ENCODE measurements at places on chromosomes 4 and X. TPM values are rescaled to one million over a fixed set of nuclear protein-coding genes. Genes with fewer than 3 reads are reported as not detected.

GRCh38 chr4:46977245-46977644 lies 16.1 kb downstream of the GABRA4 start:
- H3K36me3 ChIP-seq: no peaks in the 10 kb centered on the region
- H3K27me3 ChIP-seq: no peaks in the 10 kb centered on the region
- H3K4me1 ChIP-seq: no peaks in the 10 kb centered on the region
- no peak for DNase-seq
- H3K27ac ChIP-seq: no peak overlapping the region

DNA sequence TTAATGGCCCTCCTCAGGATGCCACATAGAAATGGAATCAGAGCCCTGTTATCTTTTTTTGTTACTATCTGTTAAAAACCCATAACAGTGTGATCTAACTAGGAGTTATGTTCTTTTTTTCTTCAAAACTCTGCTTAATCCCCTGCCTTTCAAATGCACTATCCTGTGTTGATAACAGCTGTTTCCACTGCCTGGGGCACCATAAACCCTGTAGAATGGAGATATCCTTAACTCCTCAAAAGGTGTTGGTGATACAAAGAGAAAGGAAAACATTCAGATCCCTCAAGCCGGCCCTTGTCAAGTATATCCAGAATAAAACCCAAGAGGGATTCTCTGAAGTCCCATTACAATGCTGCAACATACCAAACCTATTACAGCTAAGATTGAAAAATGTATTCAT lies 108.6 kb downstream of the ACTRT1 start:
- 0 out of 2 replicates have a peak, but pooled peaks cover 5% of the 10 kb centered on the region for H3K4me1 ChIP-seq
- DNase-seq: no peak
- H3K27me3 ChIP-seq: no peaks in the 10 kb centered on the region
- H3K36me3 ChIP-seq: no peaks in the 10 kb centered on the region
- H3K4me3 ChIP-seq: no peak overlapping the region

DNA sequence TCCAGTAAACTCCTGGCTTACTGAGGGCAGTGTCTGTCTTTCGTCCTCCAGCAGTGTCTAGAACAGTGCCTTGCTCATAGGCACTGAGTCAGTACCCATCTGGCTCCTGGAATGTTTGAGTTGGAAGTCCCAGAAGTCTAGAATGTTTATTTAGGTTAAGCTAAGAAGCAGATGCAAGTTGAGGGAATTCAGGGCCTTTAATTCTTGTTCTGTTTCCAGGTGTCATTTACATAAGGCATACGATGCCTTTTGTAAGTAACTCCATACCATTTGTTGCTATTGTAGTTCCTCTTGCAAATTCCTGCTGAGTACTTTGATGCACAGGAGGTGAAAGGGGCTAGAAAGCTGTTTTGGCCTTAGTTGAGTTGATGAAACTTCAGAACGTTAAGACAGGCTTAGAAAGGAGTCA lies 22.2 kb downstream of the ARHGAP10 start:
- H3K27me3 ChIP-seq: no peaks in the 10 kb centered on the region
- H3K27ac ChIP-seq: no peak overlapping the region
- H3K36me3 ChIP-seq: no peaks in the 10 kb centered on the region
- no peak for DNase-seq
- no peaks in the 10 kb centered on the region for H3K4me1 ChIP-seq

DNA sequence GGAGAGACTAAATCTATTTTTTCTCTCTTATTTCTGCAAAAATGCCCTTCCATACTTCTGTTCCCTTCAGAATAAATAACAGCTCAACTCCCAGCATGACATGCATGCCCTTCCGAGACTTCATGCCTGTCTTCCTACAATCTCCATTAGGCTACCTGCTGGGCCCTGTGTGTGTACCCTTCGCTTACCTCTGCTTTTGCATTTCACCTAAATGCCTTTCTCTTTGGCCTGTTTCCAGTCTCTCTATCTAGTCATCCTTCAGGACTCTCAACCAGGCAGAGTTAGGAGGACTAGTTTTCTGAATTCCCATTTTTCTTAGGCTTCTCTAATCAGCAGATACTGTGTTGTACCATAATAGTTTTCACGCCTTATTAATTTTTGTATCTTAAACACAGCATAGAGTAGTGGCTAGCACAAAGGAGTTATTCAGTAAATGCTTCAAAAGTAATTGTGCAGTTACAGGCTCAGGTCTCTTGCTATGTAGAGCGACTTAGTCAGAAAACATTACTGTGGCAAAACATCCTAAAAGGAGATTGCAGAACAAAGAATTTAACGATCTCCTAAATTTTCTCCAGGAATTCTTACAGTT lies 20.5 kb downstream of the SEPTIN11 start:
- DNase-seq: no peak
- H3K27me3 ChIP-seq: no peaks in the 10 kb centered on the region
- no peaks in the 10 kb centered on the region for H3K4me1 ChIP-seq
- no peak overlapping the region for H3K27ac ChIP-seq

- no peak for DNase-seq
- no peak overlapping the region for H3K4me3 ChIP-seq
- H3K27ac ChIP-seq: no peak overlapping the region
- no peaks in the 10 kb centered on the region for H3K36me3 ChIP-seq
- no peaks in the 10 kb centered on the region for H3K27me3 ChIP-seq
Measured at GRCh38 chr4:7507381-7507780, 72.7 kb upstream of the PSAPL1 start.

DNA sequence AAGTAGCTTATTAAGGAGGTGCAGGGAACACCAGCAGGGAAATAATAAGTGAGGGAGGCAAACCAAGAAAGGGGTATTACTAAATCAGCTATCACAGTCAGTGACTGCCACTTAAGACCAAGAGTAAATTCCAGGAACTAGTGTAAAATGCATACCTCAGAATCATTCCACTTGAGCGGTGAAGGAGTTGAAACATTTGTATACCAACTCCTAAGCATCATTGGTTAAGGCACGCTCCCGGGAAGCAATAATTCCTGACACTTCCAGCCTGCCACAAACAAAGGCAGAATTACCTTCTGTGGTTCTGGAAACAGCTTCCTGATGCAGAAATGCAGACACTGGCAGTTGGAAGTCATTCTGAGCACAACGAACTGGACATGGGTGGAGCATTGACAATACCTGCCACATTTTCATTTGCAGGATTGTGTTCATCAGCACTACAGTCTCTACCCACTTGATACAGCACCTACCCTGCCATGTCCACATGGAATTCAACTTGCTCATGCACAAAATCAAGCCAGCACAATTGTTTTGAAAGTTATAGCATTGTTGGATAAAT lies 82.1 kb downstream of the PPP1R2C start:
- H3K4me1 ChIP-seq: no peaks in the 10 kb centered on the region
- no peak for DNase-seq
- H3K4me3 ChIP-seq: no peak overlapping the region
- H3K27ac ChIP-seq: no peak overlapping the region

DNA sequence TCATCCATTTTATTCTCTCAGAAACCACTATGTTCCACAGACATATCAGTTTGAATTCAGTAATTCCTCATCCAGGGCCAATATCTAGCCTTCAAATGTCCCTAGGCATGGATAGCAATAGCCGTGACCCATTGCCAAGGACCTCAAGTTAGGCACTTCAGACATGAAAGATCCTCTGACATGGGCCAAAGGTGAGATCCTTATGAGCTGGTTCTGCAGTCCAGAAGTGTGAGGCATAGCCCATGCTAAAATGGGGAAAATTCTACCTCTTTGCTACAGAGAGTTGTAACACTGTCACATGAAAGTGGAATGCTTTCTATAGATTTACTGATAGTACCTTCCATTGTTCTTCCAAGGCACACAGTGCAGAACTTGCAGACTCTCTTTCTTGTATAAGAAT lies 349.7 kb upstream of the GALNT7 start:
- no peak overlapping the region for H3K27ac ChIP-seq
- H3K27me3 ChIP-seq: no peaks in the 10 kb centered on the region
- H3K4me3 ChIP-seq: no peak overlapping the region
- H3K36me3 ChIP-seq: no peaks in the 10 kb centered on the region
- no peak for DNase-seq

GRCh38 chr4:24927049-24927448 lies 14.2 kb upstream of the CCDC149 start:
- no peaks in the 10 kb centered on the region for H3K27me3 ChIP-seq
- no peak overlapping the region for H3K4me3 ChIP-seq

GRCh38 chr4:3875466-3875865 lies 109.3 kb downstream of the ADRA2C start:
- no peaks in the 10 kb centered on the region for H3K36me3 ChIP-seq
- no peak overlapping the region for H3K27ac ChIP-seq
- H3K4me1 ChIP-seq: no peaks in the 10 kb centered on the region
- peaks cover 50% of the 10 kb centered on the region for H3K27me3 ChIP-seq
- no peak overlapping the region for H3K4me3 ChIP-seq

DNA sequence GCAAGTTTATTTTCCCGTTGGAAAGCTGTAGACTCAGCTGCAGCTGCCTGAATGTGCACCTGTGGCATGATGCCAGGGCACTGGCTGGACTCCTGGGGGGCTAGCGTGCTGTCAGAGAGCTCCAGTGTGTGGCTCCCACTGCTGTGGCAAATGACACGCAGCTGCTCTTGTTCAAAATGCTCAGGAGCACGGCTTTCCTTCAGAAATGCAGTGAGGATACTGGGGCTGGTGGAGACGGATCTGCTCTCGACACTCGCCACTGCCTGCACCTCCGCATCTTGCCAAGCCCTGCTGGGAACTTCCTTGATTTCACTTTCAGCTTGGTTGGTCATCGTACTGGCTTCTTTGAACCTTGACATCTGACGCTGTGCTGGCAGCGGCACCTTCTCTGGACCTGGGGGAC lies 58.7 kb downstream of the GPRIN3 start:
- H3K36me3 ChIP-seq: no peaks in the 10 kb centered on the region
- H3K27me3 ChIP-seq: no peaks in the 10 kb centered on the region
- no peak for DNase-seq
- H3K27ac ChIP-seq: no peak overlapping the region
- H3K4me1 ChIP-seq: no peaks in the 10 kb centered on the region

GRCh38 chr4:165922747-165923146 lies 49.7 kb downstream of the TLL1 start:
- no peaks in the 10 kb centered on the region for H3K27me3 ChIP-seq
- DNase-seq: no peak
- no peaks in the 10 kb centered on the region for H3K36me3 ChIP-seq
- H3K4me1 ChIP-seq: no peaks in the 10 kb centered on the region
- H3K27ac ChIP-seq: no peak overlapping the region
- H3K4me3 ChIP-seq: no peak overlapping the region

DNA sequence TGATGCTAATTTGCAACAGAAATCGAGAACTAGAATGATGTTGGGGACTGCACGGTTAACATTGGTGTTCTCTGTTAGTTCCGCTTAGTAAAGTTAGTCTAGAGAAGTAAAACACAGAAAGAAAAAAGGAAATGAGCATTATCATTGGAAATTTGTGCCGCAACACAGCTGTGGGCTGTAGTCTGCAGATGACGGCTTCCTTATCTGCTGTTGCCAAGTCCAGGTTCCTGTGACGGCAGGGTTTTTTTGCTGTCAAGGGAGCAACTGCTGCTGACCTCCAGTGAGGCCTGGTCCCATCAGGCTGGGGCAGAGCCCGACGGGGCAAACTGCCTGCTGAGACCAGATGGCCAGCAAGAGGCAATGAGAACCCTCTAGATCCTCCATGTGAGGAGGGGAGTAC lies 38.9 kb upstream of the PHEX start:
- no peaks in the 10 kb centered on the region for H3K36me3 ChIP-seq
- no peak overlapping the region for H3K4me3 ChIP-seq
- no peak overlapping the region for H3K27ac ChIP-seq
- H3K4me1 ChIP-seq: peaks cover 5% of the 10 kb centered on the region

GRCh38 chrX:39936886-39937770 lies 160.6 kb downstream of the BCOR start:
- no peaks in the 10 kb centered on the region for H3K4me1 ChIP-seq
- no peaks in the 10 kb centered on the region for H3K36me3 ChIP-seq
- H3K27ac ChIP-seq: no peak overlapping the region
- H3K4me3 ChIP-seq: no peak overlapping the region

GRCh38 chr4:14193601-14194000 lies 566.1 kb upstream of the BOD1L1 start:
- no peaks in the 10 kb centered on the region for H3K27me3 ChIP-seq
- H3K27ac ChIP-seq: no peak overlapping the region
- no peak for DNase-seq
- H3K36me3 ChIP-seq: no peaks in the 10 kb centered on the region
- no peaks in the 10 kb centered on the region for H3K4me1 ChIP-seq

DNA sequence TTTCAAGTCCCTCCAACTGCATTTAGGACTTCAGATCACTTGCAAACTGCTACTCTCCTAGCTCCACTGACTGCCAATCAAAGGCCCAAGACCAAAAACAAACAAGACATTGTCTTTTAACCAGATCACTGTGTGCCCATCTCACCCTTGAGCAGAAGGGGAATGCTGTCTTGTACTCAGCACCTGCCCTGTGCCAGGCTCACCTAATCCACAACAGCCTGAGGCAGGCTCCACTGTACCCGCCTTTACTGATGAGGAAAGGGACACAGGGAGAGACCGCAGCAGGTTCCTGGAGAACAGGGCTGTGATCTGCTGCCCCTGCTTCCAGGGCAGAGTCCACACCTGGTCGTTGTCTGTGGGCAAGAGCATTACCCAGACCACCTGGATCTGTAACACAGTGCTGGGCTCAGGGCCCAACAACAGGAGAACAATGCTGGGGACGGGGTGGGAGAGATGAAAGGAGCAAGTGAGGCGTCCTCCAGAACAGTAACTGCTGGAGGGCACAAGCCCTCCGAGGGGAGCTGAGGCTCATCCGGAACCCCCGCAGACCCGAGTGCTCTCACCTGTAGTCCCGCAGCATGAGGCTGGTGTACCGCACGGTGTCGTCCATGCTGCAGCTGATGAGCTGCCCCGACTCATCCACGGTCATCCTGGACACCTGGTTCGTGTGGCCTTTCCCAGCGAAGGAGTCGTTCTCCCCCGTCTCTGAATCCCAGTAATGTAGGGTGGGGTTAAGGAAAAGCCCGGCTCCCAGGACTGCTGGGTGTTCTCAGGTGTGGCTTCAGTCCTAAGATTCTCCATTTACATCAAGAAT lies 33.9 kb downstream of the WDR1 start:
- H3K27me3 ChIP-seq: no peaks in the 10 kb centered on the region
- H3K4me1 ChIP-seq: no peaks in the 10 kb centered on the region
- no peak overlapping the region for H3K27ac ChIP-seq
- no peaks in the 10 kb centered on the region for H3K36me3 ChIP-seq

DNA sequence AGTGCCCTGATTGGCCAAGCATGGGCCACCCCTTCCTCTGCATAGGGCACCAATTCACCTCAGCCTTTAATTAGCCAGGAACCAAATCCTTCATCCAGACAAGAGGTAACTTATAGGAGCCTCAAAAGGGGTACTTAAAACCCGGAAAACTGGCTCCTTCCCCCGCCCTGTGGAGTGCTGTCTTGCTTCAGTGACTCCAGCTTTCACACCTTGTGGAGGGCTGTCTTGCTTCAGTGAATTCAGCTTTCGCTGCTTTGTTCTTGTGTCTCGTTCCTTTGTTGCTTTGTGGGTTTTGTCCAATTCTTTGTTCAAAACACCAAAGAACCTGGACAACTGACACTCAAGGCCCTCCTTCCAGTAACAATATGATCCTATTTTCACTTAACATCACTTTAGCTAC lies 82.2 kb upstream of the FRG1 start:
- no peak overlapping the region for H3K4me3 ChIP-seq
- DNase-seq: no peak
- H3K27me3 ChIP-seq: peaks cover 21% of the 10 kb centered on the region
- H3K36me3 ChIP-seq: no peaks in the 10 kb centered on the region

Gene CNGA1
- total RNA-seq: 1.4 TPM

Gene CETN2
- total RNA-seq: 78.6 TPM

Gene ZNF711
- total RNA-seq: not detected

Gene PNMA6F
- not detected for total RNA-seq

Gene TCEAL3
- 11.7 TPM for total RNA-seq
